Daoy (cell line): ENCODE measurements at places on chromosomes 12 and 14.

DNA sequence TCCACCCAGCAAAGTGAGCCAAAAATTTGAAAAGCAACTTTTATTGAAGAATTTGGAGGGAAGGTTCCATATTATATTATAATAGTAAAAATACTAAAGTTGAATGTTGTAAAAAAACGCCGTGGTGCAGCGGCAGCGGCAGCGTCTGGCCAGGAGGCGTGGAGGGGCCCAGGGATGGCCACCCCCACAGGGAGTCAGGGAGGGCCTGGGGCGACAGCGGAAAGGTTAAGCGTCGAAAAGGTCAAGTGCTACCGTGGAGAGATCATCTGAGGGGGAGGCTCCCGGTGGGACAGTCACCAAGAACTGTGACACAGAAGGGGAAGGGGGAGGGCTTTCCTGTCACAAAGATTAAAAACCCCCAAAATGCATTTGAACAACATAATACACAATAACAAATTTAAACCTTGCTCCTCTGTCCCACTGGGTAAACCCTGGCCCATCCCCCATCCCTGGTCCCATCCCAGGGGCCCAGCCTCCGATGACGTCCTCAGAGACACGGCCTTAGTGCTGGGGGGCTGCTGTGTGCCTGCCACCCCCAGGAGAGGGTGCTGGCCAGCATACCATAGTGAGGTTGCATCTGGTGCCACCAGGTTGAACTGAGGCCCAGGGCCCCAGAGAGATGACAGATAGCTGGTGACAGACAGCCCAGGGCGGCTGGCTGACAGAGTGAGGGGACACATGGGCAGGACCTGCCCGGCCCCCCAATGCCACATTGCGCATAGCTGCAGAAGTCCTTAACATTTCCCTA, 16.6 kb downstream of the SIVA1 start:
- DNase-seq: no peak

DNA sequence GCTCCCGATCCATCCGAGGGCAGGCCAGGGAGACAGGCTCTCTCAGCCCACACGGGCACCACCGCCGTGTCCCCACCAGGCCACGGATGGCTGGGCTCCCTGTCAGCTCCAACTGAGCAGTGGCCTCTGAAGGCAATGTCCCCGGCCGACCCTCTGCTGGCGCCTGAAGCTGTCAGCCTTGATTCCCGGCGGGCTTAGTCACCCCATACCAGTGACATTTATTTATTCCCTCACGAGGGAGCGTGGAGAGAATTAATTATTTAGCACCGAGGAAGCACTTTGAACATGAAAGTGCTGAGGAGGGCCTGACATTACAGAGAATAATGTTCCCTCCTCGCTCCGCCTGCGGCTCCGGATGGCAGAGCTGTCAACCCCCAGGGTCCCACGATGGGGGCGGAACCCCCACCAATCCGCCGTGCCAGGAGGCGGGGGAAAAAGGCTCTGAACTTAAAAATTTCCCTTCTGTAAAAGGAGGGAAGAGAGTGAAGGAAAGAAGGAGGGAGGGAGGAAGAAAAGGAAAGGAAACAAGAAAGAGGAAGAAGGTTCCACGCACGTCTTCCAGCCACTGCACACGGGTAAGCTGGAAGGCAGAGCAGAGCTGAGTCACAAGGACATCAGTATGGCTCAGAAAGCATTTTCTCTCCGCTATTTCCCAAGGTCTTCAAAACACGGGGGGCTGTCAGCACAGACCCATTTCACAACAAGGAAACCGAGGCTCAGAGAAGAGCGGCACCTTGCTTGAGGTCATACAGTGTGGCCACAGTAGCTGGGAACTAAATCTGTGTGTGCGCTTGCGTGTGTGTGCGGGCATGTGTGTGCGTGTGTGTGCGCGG, 108.7 kb upstream of the NCOR2 start:
- peak; percentile 24 for DNase-seq

GRCh38 chr12:129615001-129615400, 288.8 kb downstream of the TMEM132D start:
- peak; percentile 72 for DNase-seq

- no peak for DNase-seq
Observed at GRCh38 chr14:49160983-49161382, 425.2 kb downstream of the RPS29 start.

GRCh38 chr14:48842785-48843184, 743.4 kb downstream of the RPS29 start:
- no peak for DNase-seq

GRCh38 chr14:85475113-85475512, 54.8 kb upstream of the FLRT2 start:
- DNase-seq: no peak

- DNase-seq: peak; percentile 57
Observed at GRCh38 chr12:39103552-39104165, 198.3 kb upstream of the CPNE8 start.

- DNase-seq: peak; percentile 5
Observed at GRCh38 chr12:45789025-45789424, 59.5 kb downstream of the ARID2 start.

DNA sequence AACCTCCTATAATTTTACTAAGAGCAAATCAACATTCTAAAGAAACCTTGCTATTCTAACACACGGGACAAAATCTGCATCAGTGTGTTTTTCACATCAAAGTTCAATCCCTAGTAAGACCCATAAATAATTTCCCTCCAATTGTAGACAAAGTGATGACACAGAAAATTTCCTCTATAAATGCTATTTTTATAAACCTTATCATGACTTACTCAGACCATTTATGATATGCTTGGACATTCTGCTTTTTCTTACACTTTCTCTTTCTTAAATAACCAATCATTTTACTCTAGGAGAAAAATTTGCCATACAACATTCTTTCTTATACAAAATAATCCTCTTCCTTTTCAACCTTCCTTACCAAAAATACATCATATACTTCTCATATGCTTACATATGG, 67.0 kb downstream of the SDR9C7 start:
- no peak for DNase-seq

GRCh38 chr12:100733817-100734593, 60.6 kb upstream of the ANO4 start:
- peak; percentile 33 for DNase-seq

DNA sequence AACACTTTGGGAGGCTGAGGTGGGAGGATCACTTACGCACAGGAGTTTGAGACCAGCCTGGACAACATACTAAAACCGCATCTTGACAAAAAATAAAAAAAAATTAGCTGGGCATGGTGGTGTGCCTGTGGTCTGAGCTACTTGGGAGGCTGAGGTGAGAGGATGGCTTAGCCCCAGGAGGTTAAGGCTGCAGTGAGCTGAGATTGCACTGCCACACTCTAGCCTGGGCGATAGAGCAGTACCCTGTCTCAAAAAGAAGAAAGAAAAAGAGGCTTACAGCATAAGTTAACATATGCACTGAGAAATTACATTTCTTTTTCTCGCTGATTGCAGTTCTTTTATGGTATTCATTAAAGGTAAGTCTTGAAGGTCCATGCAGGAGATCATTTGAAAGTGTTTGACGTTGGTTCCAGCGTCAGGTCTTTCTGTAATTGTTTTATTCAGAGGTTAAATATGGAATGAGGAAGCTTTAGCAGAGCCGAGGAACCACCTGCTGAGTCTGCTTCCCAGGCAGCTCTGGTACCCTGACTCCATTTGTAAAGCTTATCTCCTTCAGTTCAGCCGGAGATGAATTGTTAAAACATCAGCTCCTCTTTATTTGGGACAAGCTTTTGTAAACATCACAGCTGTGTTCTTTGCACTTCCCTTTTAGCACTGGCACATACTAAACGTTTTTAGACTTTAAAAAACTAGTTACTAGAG, 18.5 kb downstream of the SFSWAP start:
- no peak for DNase-seq

GRCh38 chr12:131058700-131059099, 105.0 kb downstream of the ADGRD1 start:
- no peak for DNase-seq

GRCh38 chr12:45599196-45599595, 130.3 kb upstream of the ARID2 start:
- no peak for DNase-seq

GRCh38 chr14:91232603-91233002, 11.9 kb downstream of the GPR68 start:
- DNase-seq: no peak

DNA sequence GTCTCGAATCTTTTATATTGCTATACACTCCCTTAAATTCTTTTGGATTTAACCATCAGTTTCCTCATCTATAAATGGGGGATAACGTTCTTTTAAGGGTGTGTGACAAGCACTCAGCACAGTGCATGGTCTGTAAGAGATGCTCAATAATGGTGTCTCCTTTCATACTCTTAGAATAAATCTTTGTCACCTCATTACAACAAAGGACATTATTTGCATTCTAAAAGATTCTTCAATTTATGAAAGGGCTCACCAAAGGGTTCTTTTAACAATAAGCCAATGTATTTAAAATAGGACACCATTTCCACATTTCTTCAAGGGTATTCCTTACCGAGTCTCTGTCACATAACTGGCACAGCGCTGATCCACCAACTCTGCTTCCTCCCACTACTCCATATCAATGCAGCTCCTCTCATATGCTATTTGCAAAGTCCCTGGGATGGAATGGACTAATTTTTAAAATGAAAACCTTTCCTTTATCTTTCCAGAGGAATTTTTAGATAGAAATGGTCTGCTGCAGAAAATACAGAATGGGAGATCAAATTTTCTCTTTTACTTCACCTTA, 29.2 kb upstream of the RIC8B start:
- DNase-seq: no peak

GRCh38 chr12:132276827-132277373, 52.5 kb downstream of the GALNT9 start:
- DNase-seq: no peak

DNA sequence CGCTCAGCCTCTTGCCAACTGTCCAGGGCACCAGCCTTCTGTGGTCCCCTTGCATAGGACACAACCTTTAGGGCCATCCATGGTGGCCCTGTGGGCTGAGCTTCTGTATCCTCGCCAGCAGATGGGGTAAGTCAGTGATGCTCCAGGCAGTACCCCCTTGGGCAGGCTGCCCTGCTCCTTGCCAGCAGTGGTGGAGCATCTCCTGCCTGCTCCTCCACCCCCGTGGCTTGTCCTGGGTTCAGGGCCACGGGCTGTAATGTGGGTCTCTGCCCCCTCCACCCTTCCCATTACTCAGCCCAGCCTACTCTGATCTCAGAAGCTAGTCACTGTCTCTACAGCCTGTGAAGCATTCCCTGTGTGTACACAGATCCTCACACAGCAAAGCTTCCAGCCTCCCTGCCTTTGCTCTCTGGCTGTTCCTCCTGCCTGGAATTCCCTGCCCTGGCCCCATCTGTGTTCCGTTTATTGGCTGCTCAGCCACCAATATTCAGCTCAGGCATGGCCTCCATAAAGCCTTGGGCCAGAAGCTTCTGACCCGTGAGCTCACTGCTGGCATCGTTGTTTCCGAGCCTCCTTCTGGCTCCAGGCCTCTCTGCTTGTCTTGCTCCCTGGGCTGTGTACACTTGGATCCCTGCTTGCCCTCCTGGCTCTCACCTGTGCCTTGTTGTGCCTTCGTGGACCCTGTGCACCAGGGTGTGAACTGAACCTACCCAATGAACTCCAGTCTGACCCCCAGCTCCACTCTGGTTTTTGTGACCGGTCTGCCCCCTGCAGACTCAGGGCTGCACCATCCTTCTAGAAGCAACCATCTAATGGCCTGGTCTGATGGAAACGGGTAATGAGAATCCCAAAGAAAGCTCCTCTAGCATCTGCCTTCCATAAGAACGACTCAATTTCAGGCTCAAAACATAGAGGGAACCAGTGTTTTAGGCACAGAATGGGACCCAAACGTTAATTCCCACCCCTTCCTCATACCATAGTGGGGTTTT, 177.0 kb upstream of the PRMT8 start:
- DNase-seq: peak; percentile 62

GRCh38 chr12:33047666-33048065, 151.1 kb upstream of the PKP2 start:
- no peak for DNase-seq

DNA sequence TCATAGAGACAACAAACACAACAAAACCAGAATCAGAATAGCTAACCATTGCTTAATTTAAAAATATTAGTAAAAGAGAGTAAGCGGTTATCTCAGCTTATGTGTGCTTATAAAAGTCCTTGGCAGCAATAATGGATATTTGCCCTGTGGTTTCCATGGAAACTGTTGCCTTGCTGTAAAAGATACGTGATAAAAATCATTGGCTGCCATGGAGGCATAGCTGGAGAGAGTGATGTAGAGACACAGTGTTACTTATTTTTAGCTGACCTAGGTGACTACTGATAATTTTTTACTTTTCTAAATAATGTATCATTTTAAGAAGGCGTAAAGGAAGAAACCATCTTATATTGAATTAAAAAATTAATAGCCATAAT, 92.9 kb downstream of the ERC1 start:
- peak; percentile 15 for DNase-seq

- no peak for DNase-seq
Observed at GRCh38 chr12:92493816-92494215, 209.0 kb upstream of the PLEKHG7 start.

DNA sequence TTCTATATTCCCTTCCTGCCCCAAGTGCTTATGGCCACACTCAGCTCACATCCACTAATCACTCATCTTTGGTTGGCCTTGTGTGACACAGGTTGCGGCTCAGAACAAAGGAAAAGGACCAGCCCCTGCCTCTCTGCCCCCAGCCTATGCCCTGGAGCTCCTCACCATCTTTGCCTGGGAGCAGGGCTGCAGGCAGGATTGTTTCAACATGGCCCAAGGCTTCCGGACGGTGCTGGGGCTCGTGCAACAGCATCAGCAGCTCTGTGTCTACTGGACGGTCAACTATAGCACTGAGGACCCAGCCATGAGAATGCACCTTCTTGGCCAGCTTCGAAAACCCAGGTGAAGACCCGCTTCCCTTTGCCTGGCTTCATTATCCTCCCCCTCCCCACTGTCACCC, 15.8 kb upstream of the OAS2 start:
- DNase-seq: no peak

DNA sequence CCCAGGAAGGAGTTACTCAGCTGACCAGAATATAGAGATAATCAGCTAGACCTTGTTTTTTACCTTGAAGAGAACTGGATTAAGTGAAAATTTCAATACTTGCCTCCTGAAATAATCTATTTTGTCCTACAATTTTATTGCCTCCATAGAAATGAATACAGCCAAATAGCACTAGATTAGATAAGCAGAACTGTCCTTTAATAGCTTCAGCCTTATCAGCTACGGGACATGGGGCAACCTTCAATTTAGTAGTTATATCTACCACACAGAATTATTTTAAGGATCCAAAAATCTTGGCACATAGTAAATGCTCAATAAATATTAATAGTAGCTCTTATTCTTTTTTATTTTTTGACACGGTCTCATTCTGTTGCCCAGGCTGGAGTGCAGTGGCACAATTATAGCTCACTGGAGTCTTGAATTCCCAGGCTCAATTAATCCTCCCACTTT, 67.2 kb upstream of the PLEKHG3 start:
- DNase-seq: no peak

DNA sequence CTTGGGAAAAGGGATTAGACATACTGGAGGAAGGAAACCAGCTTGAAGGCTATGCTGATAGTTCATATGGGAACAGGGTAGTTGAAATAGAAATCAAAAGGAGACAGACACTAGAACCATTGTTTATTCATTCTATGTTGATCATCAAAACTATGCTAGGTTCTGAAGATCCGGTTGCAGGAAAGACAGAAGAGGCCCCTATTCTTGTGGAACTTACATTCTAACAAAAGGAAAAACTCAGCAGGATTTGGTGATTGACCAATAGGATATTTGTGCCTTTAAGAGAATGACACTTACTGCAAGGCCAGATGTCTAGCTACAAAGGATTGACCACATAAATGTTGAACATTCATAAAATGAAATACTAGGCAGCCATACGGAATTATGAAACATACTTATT, 179.2 kb downstream of the AKAP6 start:
- DNase-seq: no peak

- peak; percentile 45 for DNase-seq
Observed at GRCh38 chr12:27623645-27624044, 72.6 kb upstream of the REP15 start.

- peak; percentile 94 for DNase-seq
Observed at GRCh38 chr14:76773188-76773885, 12.1 kb downstream of the VASH1 start.
